ENCODE measurements at places on chromosomes 6 and 20. TPM values are rescaled to one million over a fixed set of nuclear protein-coding genes. Genes with fewer than 3 reads are reported as not detected.

DNA sequence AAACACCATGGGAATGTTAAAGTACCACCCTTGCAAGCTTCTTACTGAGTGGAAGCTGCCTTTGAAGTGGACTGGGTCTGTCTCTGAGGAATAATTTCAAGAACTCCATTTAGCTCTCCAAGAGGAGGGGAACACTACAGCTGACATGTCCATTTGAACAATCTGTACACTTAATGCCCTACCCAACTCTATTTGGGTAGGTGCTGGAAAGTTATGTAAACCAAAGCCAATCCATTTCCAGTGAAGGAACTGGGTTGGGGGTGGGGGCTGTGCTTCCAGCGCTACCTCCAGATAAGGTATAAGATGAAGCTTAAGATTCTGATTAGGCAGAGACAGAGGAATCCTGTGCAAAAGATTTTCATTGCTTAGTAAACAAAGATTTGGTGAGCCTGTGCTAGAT lies 122.0 kb downstream of the TCP11 start:
- no peak for DNase-seq

DNA sequence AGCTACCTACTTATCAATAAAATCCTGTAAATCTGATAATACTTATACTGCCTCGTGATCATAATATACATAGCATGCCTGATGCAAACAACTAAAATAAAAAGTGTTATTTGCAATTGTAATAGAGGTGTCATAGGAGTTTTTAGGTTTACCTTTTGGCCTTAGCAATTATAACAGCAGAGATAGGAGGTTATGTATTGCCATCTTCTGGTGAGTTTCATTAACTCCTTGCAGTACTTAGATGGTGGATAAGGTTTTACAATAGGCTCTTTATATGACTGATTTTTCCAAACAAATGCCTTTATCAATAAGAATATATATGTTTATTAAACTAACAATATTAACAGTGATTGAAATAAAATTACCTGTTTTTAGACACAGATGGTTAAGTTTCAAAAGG lies 27.8 kb upstream of the MYCT1 start:
- DNase-seq: peak; percentile 56

DNA sequence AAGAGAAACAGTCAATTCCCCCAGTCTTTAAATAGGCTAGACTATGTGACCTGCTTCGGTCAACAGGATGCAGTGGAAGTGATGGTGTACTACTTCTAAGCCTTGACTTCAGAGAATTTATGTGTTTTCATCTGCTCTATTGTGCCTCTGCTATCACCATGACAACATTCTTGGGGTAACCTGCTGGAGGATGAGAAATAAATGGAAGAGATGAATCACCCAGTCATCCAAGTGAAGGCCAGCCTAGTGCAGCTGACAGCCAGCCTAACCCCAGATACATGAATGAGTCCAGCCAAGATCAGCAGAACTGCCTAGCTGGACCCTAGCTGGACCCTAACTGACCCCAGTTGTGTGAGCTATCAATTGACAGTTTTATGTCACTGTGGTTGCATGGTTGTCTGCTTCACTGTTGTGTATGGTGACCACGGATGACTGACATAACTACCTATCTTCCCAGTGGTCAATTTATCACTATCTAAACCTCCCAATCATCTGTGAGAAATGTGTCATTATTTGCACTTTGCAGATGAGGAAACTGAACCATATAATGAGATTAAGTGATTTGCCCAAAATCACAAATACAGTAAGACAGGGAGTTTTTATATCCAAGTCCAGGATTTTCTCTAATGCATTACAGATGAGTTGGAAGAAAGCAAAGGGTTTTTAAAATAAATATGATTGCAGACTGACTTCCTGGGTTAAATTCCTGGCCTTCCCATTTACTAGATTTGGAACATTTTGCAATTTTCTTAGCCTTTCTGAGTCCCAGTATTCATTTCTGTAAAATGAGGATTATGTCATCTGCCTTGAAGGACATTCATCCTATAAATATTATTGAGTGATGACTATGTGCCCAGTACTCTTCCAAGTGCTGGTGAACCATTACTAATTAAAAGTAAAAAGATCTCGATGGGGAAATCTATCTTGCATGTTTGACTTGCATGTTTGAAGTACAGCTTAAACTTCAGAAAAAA lies 136.4 kb upstream of the PLCB4 start:
- no peak for DNase-seq

DNA sequence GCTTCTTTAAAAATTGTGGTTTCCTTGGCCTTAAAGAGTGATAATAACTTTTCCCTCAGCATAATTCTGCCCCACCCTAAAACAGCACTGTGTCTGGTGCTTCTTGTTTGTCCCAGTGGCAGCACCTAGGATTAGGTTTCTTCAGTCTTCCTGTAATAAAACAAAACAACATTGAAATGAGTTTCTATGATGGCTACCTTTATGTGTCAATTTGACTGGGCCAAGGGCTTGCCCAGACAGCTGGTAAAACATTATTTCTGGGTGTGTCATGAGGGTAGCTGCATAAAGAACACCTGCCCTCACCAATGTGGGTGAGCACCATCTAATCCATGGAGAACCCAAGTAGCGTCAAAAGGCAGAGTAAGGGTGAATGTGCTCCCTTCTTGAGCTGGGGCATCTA lies 117.8 kb downstream of the QRSL1 start:
- no peak for DNase-seq

GRCh38 chr20:40646361-40646760 lies 42.7 kb downstream of the MAFB start:
- DNase-seq: no peak

- no peak for DNase-seq
These were observed 2.9 kb downstream of the ADA start for GRCh38 chr20:44648579-44648978.

GRCh38 chr6:126618639-126619343 lies 278.9 kb downstream of the CENPW start:
- no peak for DNase-seq

DNA sequence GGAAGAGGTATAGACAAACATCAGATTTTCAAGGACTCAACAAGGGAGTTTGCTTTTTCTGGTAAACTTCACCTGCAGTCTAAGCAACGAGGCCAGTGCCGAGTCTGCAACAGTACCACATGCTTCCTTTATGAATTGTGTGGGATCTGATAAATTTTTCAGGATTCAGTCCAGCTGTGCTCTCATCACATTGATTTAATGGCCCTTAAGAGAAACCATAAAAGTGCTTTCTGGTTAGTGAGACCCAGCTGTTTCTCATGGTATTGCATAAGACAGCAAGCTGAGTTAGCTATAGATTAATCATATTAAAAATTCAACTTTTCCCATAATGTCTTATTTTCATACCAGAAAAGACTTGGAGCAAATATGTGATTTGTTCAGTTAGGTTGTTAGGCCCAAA lies 291.4 kb downstream of the CENPW start:
- no peak for DNase-seq

- DNase-seq: no peak
These were observed 36.2 kb upstream of the HMGA1 start for GRCh38 chr6:34200340-34200971.

APCDD1L gene
- total RNA-seq: not detected

OXT gene
- total RNA-seq: not detected

MRPL2 gene
- total RNA-seq: 5.6 TPM

BPIFB1 gene
- total RNA-seq: 0.45 TPM

SUMO4 gene
- total RNA-seq: 12.2 TPM

ATP6V1G2 gene
- total RNA-seq: 48.2 TPM

Data from cerebellum (tissue), 4 donors.